MV-4-11 (cell line): ENCODE measurements at places on chromosomes 3 and 15.

DNA sequence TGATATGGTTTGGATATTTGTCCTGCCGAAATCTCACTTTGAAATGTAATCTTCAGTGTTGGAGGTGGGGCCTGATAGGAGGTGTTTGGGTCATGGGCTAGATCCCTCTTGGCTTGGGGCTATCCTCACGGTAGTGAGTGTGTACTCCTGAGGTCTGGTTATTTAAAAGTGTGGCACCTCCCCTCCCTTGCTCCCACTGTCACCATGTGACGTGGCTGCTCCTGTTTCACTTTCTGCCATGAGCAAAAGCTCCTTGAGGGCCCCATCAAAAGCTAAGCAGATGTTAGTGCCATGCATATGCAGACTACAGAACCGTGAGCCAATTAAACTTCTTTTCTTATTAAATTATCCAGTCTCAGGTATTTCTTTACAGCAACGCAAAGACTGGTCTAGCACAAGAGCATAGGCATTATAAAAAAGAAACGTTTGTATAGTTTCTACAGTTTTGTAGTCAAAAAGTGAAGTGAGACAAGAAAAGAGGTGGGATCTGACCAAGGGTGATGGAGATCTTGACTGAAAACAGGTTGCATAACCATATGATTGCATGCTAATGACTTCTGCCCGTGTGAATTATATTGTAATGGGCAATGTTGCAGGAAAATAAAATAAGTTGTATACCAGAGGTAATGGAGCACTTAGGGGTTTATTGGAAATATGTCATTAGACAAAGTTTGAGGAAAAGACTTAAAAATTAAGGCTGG, 28.5 kb upstream of the CLASP2 start:
- DNase-seq = peak; percentile 79

DNA sequence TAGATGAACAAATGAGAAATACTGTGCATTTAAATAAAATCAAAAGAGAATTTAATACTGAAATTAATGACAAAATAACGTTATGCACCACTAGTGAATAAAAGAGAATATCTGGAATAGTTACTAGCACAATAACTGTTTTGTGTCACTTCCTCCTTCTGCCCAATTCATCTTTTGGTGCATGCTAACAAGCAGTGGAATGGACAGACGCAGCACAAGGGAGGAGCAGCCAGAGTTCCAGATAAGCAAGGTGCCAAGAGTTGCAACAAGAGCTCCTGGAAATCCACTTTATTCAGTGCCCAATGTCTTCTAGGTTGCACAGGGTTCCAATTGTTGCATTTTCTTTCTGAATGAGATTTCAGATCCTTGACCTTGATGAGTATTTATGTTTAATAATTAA, 66.5 kb upstream of the PLXND1 start:
- no peak for DNase-seq

DNA sequence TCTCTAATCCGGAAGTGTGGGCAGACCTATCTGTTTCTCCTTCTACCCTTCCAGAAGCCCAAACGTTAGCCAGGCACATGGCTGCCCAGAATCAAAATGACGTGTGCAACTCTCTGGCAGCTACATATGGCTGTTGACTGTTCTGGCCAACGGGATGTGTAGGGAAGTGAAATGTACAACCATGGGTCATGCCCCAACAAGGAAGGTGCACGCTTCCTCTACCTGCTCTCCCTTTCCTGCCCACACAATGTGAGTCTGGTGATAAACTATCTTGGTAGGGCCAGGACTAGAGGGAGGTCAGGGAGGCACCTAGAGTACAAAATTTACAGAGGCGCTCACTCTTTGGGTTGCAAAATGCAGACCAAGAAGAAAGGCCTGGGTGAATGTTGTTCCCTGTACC, 495.9 kb upstream of the PROK2 start:
- no peak for DNase-seq

GRCh38 chr3:169153656-169154055, 509.9 kb downstream of the MECOM start:
- peak; percentile 92 for DNase-seq

GRCh38 chr15:51776952-51777569, 25.7 kb downstream of the TMOD2 start:
- peak; percentile 72 for DNase-seq

DNA sequence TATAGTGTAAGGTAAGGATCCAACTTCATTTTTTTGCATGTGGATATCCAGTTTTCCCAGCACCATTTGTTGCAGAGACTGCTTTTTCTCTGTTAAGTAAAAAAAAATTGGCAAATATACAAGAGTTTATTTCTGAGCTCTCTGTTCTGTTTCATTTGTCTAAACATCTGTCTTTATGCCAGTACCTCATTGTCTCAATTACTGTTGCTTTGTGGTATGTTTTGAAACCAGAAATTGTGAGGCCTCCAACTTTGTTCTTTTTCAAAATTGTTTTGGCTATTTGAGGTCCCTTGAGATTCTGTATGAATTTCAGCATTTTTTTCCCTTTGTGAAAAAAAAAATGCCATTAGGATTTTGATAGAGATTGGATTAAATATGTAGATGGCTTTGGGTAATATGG, 150.5 kb downstream of the MINAR1 start:
- DNase-seq = no peak

GRCh38 chr3:33915796-33916546, 117.5 kb downstream of the PDCD6IP start:
- DNase-seq = peak; percentile 12

- no peak for DNase-seq
Measured at GRCh38 chr3:110929816-110930215, 141.8 kb upstream of the NECTIN3 start.
